Activated T-cell treated with anti-CD3 and anti-CD28 coated beads for 48 hours (primary cell): ENCODE measurements at places on chromosomes 13 and 19.
A peak's percentile ranks its signal among the peaks of the same experiment; 100 is the strongest.

GRCh38 chr19:39436350-39436716, 584 bp upstream of the RPS16 start:
- DNase-seq = no peak

DNA sequence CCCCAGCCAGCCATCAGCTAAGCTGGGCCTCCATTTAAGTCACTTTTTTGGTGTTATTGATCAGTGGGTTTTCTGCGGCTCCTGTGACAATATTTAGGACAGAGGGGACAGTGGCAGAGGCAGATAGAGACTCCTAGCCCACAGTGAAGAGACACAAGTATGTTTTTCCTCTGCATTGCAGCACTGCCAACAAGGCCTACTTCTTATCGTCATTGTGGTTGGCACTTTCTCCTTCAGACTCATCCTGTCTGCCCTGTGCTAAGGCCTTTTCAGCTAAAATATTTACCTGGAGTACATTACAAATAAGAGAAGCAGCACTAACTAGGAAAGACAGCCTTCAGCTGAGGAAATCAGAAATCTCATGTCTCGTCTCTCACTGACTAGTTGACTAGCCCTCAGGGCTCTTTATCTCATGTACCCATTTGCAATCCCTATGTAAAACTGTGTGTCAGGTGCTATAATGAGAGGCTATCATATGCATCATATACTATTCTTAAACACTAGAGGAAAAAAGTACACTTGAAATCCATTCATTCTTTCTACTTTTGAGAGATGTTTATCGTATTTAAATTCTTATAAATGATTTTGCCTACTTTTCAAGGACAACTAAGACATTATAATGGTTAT, 62.2 kb downstream of the ZAR1L start:
- no peak for DNase-seq

DNA sequence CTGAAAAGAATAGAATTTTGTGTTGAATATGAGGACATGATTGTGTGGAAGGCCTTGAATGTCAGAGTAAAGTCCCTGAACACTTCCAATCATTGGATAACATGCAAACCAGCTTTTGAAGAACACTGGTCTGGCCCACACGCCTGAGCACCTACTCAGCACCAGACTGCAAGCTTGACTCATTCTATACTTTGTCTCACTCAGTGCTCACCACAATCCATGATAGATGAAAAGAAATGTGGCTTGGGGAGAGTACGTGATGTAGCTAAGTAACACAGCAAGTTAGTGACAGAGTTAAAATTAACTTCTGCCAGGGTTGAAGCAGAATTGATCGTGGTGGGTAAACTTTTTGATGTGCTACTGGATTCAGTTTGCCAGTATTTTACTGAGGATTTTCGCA, 12.0 kb downstream of the DLEU7 start:
- DNase-seq = no peak

DNA sequence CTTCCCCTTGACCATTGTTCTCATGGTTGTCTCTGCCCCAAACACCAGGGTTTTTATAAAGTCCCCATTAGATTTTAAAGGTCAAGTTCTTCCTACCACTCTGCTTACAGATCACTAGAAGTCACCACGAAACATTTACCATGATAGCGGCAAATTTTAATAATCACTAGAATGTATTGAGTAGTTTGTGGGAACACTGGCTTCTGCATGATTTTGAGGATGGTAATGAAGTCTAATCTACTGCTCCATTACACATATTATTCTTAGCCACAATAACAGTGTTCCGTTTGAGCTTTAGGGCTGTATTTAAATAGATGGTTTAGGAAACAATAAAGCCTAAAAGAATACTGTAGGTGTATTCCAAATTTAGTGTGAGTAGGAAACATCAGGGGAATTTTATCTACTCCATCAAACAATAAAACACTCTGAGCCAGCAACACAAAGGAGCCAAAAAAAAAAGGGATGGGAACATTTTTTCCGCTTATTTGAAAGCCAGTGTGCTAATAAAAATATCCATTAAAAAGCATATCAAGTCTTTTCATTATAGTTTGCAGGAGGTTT, 49.7 kb downstream of the KLF12 start:
- no peak for DNase-seq

DNA sequence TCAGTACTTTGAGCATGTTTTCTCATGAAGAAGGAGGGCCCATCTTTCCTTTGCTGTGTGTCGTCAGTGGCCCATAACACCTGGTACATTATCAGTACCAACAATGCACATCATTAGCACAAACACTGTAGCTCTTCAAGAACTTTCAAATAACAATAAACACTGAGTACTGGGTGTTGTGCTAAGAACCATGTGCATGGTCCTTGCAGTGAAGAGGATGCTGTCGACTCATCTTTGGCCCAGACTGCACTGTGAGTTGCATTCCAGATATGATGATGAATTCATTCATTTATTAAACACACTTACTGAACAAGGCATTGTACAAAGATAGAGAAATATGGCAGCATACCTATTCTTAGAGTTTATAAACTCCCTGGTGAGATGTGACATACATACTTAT, 55.8 kb downstream of the FLT3 start:
- no peak for DNase-seq

DNA sequence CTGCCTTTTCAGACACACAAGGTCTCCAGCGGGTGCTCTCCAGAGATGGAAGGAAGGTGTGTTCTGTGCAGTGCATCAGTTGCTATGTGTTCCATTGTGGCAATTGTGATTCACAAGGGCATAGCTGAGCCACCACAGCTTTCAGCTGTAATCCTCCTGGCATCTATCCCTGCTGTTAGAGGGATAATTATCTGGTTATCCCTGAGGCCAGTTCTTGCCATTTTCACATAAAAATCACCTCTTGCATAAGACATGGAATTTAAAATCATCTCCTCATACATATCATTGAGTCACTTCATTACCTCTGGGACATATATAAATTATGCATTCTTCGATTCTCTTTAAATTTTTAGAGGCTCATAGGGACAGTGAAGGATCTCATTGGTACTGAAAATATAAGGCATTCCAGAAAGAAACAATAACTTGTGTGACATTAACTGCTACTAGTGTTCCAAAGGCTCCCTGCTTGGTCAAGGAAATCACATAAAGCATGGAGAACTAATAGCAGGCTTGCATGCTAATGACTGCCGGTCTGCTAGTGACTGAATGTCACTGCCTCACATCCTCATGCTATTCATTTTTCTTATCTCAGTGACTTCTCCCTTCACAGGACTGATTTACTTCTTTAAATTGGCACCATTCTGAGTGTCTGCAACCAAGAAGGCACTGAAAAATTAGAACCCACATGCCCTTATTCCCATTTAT, 214.0 kb downstream of the ENOX1 start:
- no peak for DNase-seq

GRCh38 chr13:50130123-50130946, 115.1 kb downstream of the KCNRG start:
- no peak for DNase-seq

GRCh38 chr19:19459707-19460251, 54.3 kb downstream of the GATAD2A start:
- peak; percentile 60 for DNase-seq

DNA sequence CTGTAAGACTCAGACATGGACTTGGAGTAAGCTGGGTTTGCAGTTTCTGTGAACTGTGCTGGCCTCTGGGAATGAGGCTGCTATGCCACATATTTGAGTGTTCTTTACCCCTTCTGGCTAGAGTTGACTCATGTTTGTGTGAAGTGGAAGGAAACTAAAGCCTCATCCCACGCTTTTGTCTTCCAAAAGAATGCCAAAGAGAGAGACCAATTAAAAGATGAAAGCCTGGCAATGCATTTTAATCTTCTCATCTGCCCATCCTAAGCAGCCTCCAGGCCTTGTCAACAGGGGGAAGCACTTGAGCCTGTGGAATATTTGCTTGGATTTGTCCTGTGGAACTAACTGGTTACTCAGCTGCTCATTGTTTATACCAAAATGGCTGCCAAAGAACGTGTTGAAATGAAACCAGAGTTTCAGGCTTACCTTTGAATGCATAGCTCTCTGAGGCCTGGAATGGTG, 49.1 kb downstream of the LMO7 start:
- DNase-seq = no peak

- DNase-seq = no peak
Observed at GRCh38 chr13:30158774-30159445, 148.4 kb downstream of the KATNAL1 start.

DNA sequence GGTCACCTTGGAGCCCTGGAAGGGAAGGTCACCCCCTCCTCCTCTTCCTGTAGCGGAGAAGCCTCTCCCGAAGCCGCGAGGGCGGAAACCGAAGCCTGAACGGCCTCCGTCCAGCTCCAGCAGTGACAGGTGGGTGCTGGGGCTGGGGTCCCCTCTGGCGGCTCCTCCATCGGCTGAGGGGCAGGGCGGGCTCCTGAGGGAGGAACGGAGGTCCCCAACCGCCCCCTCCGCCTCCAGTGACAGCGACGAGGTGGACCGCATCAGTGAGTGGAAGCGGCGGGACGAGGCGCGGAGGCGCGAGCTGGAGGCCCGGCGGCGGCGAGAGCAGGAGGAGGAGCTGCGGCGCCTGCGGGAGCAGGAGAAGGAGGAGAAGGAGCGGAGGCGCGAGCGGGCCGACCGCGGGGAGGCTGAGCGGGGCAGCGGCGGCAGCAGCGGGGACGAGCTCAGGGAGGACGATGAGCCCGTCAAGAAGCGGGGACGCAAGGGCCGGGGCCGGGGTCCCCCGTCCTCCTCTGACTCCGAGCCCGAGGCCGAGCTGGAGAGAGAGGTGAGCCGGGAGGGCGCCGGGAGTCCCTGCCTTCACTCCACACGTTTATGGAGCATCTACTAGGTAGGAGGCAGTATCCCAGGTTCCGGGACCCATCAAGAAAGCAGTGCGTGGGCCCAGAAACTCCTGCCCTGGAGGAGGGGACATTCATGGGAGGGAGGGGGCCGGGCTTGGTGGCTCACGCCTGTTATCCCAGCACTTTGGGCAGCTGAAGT, 22.0 kb downstream of the HDGFL2 start:
- DNase-seq = no peak

GRCh38 chr13:73146707-73147106, 87.9 kb downstream of the KLF5 start:
- DNase-seq = no peak

DNA sequence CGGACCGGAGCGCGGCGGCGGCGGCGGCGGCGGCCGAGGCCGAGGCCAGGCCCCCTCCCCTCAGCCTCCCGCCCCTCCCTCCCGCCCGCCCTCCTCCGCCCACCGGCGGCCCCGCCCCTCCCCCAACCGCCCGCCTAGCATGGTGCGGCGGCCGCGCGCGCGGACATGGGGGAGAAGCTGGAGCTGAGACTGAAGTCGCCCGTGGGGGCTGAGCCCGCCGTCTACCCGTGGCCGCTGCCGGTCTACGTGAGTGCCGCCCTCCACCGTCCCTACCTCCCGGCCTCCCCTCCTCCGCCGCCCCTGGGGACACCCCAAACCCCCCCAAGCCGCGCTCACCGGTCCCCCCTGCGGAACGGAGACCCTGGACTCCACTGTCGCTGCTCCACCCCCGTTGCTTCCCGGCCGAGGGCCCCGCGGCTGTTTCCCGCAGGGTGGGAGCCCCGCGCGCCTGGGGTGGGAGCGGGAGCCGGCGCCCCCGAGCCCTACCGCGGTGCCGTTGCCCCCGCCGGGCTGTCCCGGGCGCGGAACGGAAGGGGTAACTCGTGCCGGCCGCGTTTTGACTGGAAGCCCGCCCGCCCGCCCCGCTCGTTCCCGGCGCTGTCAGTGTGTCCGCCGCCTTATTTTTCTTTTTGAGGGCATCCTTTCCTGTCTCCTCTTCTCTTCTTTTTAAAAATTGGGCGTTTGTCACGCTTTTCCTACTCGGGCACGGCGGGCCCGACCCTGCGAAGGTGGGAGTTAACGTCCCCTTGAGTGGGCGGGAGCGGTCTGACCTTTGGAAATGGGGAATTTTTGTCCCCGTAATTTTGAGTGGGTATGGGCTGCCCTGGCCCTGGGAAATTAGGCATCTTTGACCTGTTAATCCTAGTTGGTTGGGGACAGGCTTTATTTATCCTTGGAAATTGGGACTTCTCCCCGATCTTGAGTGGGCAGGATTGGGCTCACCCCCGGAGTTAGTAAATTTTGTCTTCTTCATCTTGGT, 576 bp downstream of the DOT1L start:
- peak; percentile 36 for DNase-seq

DNA sequence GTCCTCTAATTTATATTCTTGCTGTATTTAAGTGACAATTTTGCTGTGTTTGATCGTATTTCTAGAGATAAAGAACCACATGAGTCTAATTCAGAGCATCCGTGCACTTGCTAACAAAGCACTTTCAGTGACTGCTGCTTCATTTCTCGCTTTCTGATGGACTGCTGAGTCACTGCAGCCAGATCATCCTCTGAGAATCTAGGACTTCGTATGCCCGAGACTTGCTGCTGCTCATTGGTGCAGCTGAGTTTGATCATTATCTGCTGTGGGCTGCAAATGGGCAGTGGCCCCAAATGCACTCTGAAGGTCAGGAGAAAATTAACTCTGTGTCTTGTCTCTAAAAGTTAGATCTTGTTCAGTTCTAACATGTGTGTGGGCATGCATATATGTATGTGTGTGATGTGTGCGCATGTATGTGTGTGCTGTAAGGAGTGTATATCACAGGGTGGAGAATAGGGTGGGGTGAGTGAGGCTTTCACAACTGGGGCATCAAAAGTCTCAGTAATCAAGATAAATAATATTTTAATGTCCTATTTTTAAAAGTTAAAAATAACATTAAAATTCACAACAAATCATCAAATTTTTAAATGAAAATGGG, 342.6 kb downstream of the MTUS2 start:
- DNase-seq = no peak

- no peak for DNase-seq
Observed at GRCh38 chr13:73851104-73851503, 283.1 kb downstream of the KLF12 start.

GRCh38 chr13:46726347-46726746, 70.6 kb downstream of the ESD start:
- DNase-seq = no peak

GRCh38 chr19:589693-590395, at the start of gene HCN2:
HCN2 (plus strand) TSS chr19:589881; CDS start chr19:589946, 65 bp downstream.
- no peak for DNase-seq

GRCh38 chr19:49498475-49498874, 2.2 kb downstream of the RPS11 start:
- no peak for DNase-seq

GRCh38 chr19:33194532-33194885, 379 bp downstream of the LRP3 start:
- DNase-seq = no peak

DNA sequence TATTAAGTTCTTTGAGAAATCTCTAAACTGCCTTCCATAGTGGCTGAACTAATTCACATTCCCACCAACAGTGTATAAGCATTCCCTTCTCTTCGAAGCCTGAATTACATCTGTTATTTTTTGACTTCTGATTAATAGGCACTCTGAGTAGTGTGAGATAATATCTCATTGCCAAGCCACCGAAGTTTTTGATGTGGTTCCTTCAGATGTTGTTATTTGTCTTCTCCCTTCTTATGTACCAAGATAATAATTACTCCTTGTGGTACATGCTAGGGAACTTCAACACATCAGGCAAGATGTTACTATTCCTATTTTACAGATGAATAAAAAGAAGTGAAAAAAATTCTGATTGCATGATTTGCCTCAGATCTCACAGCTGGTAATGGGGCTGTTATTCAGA, 70.9 kb downstream of the KCTD12 start:
- no peak for DNase-seq

DNA sequence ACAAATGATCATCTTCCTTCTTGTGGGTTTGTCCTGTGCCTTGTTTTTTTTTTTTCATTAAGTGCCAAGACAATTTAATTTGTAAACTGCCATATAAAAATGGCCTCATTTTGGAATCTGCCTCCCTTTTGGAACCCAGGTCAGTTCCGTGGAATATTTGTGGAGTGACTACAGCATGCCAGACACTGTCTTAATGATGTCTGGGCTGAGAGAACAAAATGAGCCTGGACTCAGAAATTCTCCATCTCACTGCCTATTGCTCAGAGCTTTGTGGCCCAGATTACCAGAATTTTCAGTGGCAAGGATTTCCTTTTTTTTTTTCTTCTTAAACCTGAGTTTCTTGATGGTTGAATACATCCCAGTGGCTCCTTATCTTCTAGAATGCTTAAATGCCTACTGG, 340.6 kb downstream of the ENOX1 start:
- DNase-seq = no peak
